ENCODE measurements at places on chromosomes 4 and X.

- DNase-seq: no peak
These were observed 103.8 kb downstream of the USP46 start for GRCh38 chr4:52555356-52555716.

DNA sequence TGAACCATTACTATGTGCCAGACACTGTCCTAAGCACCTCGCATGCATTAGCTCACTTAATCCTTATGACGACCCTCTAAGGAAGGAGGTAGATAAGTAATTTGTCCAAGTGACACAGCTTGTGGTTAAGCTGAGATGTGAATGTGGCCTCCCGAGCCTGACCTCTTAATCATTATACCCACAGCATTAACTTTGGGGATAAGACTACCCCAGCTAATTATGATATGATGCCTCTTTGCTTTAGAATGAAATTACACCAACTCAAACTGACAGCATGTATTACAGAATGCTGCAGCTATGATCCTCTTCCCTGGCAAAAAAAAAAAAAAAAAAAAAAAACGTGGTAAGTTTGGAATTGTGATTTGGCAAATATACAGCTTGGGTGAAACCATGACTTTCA lies 53.5 kb downstream of the APBB2 start:
- DNase-seq: peak; percentile 60

DNA sequence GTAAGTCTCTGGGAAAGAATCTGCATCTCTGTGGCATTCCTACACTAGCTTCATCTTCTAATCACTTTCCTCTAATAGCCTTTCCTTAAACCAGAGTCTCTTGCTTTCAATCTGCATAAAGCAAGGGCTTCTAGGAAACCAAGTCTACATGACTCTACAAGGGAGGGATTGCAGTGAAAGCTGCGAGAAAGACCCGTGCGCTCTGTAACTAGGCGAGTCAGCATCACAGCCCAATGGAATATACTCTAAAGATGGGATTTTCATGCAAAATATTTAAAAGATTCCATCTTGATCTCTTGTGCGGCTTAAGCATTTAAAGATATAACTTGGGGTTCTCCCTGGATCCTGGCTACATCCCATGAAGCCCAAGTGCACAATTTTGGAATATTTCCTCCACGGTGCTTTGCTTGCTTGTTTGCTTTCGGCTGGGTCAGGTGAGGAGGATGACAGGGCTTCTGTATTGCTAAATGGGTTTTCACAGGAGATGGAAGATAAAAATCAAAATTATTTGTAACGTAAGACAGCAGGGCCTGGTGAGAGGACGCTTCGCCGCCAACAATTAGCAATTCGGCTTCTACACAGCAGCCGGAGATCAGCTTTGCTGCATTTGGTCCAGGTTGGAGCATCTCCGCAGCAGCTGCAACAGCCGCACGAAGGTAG lies 687 bp upstream of the GRIA2 start:
- DNase-seq: no peak

DNA sequence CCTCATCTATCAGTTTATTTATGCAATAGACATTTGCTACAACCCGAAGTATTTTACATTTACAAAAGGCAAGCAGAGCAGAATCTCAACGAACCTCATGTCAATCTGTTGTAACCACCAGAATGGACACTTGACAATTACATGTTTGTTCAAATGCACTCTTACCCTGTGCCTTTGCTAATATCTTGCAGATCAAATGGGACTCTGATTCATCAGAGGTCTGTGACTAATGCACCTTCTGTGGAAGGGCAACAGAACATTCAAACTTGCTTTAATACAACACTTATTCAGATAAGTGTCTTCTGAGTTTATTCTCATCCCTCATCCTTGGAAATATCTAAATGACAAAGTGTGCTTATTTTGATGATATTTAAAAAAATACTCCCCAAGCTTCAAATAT lies 644.7 kb upstream of the PCDH10 start:
- no peak for DNase-seq

- no peak for DNase-seq
These were observed 289.7 kb downstream of the IL1RAPL1 start for GRCh38 chrX:28876901-28877300.

GRCh38 chr4:168812806-168813205 lies 197.2 kb downstream of the CBR4 start:
- no peak for DNase-seq

DNA sequence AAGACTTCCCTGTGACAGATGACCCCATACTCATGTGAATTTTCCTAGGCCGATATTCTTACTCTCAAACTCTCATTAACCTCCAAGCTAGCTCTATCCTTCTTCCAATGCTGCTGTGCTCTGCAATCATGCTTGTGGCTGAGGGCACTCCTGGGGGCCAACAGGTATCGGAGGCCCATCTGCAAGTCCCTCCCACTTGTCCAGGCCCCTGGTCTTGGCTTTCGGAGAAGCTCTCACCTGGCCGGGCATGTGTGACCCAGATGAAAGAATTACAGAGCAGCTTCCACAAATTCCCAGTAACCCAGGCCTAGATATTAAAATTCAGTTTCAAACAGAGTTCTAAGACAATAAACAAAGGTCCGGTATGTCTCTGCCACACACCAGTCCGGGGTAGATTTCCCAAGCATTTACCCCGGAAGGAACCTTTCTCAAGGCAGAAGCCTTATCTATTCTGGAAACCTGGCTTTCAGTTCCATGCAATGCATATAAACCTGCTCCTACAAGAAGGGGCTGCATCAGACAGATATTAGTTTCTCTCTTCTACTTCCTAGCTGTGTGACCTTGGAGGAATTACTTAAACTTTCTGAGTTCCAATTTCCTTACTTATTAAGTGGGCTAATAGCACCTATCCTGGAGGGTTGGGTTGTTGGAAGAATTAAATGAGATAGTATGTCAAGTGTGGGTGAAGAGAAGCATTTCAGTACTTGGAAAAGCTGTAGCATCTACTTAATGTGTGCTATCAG lies 270.8 kb downstream of the PTTG2 start:
- no peak for DNase-seq

GRCh38 chr4:4752576-4753401 lies 106.7 kb upstream of the MSX1 start:
- DNase-seq: no peak

DNA sequence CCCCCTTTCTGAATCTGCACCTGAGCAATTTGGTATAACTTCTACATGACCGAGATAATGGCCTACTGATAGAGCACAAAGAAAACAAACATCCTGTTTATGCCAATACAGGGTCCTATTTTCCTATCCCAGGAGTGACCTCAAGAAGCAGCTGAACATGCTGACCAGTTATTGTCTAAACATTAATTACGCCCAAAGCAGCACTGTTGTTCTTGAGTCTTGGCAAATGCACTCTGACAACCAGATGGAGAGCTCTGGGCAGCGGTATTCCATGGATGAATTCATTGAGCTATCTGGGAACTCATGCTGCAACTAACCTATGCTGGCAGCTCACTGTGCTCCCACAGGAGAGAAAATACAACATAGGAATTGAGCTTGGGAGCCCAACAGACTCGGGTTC lies 52.6 kb downstream of the PCYT1B start:
- DNase-seq: no peak

DNA sequence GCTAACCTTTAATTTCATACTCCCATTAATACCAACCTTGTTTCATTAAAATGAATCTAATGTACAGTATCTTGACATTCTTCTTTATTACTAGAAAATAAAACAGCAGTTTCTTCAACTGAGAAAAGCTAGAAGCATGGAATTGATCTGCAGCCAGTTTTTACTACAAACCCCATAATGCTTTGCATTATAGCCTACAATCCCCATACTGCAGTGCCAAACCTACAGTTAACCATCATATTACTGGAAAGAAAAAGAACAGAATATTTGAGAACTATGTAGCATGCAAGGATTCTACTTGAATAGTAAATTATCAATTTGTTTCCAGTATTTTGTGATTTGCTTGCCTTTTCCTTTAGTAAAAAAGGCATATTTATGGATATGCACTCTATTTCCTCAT lies 3.2 kb upstream of the IL1RAPL1 start:
- DNase-seq: no peak

DNA sequence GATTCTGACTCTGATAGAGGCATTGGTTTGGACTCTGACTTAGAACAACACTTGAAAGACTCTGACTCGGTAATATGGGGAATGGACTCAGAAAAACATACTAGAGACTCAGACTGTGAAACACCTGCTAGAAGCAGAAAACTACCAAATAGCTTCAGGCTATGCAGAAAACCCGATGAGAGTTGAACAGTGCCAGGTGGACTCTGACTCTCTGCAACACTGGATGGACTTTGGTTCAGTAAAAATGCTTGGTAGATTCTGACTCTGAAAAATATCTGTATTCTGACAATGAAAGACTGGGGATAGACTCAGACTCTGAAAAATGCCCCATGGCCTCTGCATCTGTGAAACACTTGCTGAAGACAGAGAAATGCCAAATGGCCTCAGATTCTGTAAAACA lies 215.1 kb upstream of the HDX start:
- DNase-seq: no peak

- DNase-seq: peak; percentile 97
These were observed 116.0 kb downstream of the SOWAHB start for GRCh38 chr4:76781698-76782595.

- DNase-seq: no peak
These were observed 3.1 kb upstream of the NR3C2 start for GRCh38 chr4:148445071-148445859.

- DNase-seq: no peak
These were observed 4.2 kb upstream of the ARSD start for GRCh38 chrX:2933125-2933900.

- no peak for DNase-seq
These were observed 129.1 kb downstream of the USP46 start for GRCh38 chr4:52529983-52530382.

DNA sequence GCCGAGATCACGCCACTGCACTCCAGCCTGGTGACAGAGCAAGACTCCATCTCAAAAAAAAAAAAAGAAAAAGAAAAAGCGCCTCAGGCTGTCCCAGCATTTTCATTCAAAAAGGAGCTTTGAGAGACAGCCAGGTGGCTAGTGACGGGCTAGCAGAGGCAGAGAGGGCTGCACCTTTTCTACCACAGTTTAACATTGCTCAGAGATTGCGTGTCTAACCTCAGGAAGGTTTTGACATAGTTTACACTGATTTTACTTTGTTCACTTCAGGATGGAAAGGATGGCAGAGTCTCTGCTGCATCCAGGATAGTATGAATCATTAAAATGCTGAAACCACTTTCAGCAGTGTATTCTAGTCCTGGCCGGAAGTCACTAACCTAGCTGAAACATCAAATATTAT lies 28.1 kb downstream of the ZFP42 start:
- DNase-seq: no peak

DNA sequence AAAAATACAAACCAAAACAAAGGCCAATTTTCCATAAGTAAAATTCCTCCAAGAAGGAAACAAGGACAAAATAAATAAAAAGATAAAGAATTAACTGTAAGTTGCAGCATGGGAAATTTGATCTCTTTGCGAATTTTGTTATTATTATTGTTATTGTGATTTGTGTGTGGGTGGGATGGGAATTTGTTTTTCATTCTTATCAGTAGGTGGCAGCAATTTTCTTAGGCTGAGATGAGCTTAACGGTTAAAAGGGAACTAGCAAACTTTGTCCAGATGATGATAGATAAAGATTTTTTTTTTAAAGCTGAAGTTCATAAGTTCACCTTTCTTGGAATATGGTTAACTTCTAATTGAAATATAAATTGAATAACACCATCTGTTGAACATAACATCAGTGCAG lies 83.2 kb upstream of the IL1RAPL2 start:
- DNase-seq: no peak

GRCh38 chr4:87193958-87194675 lies 26.3 kb downstream of the KLHL8 start:
- no peak for DNase-seq

GRCh38 chr4:38516190-38516589 lies 147.8 kb upstream of the KLF3 start:
- no peak for DNase-seq
